Fibroblast of skin of left biceps (primary cell): ENCODE measurements at places on chromosomes 6 and 20.

GRCh38 chr20:21361266-21361665 lies 36.1 kb downstream of the NKX2-4 start:
- no peak for DNase-seq

- no peak for DNase-seq
Measured at GRCh38 chr6:63912887-63913286, 277.3 kb downstream of the PHF3 start.

GRCh38 chr6:10383331-10384090 lies 31.4 kb downstream of the TFAP2A start:
- no peak for DNase-seq

GRCh38 chr6:81088145-81088544 lies 664.3 kb downstream of the TENT5A start:
- DNase-seq, result no peak

DNA sequence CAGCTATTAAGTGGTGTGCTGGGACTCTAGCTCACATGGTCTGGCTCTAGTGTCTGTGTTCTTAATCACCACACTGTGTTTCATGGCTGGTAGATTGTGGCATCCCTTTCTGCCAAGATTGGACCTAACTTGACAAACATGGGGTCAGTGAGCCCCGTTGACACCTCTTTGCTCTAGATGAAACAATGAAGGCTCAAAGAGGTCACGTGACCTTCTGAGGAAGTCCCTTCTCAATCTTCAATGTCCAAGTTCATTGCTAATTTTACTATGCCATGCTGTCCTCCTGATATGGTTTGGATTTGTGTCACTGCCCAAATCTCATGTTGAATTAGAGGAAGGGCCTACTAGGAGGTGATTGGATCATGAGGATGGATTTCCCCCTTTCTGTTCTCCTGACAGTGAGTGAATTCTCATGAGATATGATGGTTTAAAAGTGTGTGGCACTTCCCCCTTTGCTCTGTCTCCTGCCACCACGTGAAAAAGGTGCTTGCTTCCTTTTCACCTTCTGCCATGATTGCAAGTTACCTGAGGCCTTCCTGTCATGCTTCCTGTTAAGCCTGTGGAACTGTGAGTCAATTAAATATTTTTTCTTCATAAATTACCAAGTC lies 177.8 kb upstream of the MYLIP start:
- no peak for DNase-seq

GRCh38 chr20:7387638-7388193 lies 552.5 kb downstream of the HAO1 start:
- DNase-seq, result no peak

DNA sequence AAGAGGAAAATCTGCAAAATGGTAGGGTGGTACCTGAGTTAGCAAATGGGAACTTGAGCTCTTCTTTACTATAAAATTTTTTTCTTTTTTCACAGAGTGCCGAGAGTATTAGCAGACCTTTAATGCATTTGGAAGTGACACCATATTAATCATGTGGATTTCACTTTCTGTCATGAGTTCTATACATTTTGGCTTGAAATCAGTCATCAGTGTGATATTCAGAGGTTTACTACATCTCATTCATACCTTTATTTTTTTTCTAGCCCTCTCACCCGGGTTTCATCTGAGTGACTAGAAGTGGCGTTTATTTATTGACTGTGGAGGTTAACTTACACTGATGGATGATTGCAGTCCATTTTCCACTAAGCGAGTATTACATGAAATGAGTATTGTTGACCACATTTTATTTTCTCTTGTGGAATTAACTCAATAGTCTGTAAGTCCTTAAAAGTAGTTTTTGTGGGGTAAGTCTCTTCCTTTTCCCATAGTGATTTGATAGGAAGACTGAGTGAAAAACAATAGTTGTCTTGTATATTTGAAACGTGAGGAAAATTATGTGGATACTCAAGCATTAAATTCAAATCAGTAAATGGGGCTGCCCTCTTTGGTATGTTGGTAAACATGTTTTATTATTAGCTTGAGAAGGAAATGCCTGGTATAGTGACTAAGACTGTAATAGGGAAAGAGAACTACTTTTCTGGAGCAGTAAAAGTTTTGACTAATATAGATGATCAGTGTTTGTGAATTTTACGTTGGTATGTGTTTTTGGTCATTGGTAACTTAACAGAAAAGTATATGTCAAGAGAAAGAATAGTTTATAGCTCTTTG lies 55.5 kb downstream of the JARID2 start:
- DNase-seq, result no peak

GRCh38 chr6:80280262-80281010 lies 174.0 kb downstream of the BCKDHB start:
- no peak for DNase-seq
